ENCODE measurements at places on chromosomes 7 and 10.

DNA sequence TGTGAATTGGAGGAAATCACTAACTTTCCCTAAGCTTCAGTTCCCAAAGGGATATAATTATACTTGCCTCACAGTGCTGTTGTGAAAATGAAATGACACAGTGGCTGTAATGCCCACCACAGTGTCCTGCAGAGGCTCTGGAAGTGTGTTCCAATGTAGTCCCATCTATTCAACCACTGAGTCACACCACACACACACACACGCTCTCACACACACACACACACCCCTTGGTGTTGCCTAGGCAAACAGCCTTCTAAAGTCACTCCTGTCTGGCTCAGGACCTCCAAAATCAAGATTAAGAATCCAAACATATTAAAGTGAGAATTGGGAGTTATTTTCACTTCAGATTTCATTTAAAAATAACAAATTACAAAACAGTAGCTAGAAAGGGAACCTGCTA lies 73.3 kb downstream of the NRCAM start:
- H3K27ac ChIP-seq = no peak overlapping the region
- no peaks in the 10 kb centered on the region for H3K4me1 ChIP-seq
- H3K36me3 ChIP-seq = no peaks in the 10 kb centered on the region
- H3K4me3 ChIP-seq = no peak overlapping the region

- H3K4me1 ChIP-seq = peaks cover 2% of the 10 kb centered on the region
- no peak overlapping the region for H3K4me3 ChIP-seq
- H3K27ac ChIP-seq = no peak overlapping the region
- DNase-seq = no peak
Observed at GRCh38 chr7:47347346-47347745, 234.6 kb downstream of the TNS3 start.

DNA sequence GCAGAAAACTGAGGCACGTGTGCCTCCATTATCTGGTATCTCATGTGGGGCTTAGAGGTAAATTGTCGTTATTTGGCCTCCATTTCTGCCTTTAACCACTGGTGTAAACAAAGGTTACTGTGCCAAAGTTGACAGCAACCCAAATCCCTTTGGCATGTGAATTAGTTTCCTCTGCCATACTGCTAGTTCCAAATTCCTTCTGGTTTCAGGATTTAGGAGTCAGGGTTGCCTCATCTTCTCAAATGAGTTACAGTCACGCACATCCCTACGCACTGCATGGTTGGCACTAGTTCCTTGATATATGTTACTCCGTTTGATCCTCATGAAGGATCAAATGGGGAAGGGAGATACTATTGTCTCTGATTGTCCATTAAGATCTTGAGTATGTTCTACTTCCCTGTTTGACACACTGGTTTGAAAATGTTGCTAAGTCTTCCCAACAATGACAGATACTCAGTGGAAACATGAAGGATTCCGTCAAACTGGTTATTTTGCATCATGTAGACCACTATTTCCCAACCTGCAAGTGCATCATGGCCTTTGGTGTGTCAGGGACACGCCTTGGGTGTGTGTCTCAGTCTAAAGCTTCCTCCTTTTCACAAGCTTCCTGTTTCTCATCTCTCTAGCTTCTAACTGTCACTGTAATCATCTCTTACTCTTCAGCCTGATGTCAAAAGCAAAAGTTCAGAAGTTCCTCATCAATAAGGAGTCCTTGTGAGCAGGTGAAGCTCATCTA lies at the start of gene LIPN:
LIPN (plus strand) TSS at position 655 of the 736 bp plus-strand sequence. CDS start 1,386 bp downstream, outside the sequence.
- H3K4me3 ChIP-seq = no peak within 1 kb of the TSS
- no peaks in the 10 kb centered on the region for H3K4me1 ChIP-seq
- no peaks in the 10 kb centered on the region for H3K36me3 ChIP-seq
- H3K27ac ChIP-seq = no peak within 1 kb of the TSS
- no peaks in the 10 kb centered on the region for H3K27me3 ChIP-seq

GRCh38 chr7:120743128-120743527 lies 114.8 kb downstream of the TSPAN12 start:
- H3K4me1 ChIP-seq = no peaks in the 10 kb centered on the region
- H3K27me3 ChIP-seq = no peaks in the 10 kb centered on the region
- no peak for DNase-seq
- no peaks in the 10 kb centered on the region for H3K36me3 ChIP-seq
- H3K27ac ChIP-seq = no peak overlapping the region

GRCh38 chr10:110461088-110461487 lies 36.6 kb upstream of the DUSP5 start:
- no peaks in the 10 kb centered on the region for H3K36me3 ChIP-seq
- no peak for DNase-seq
- no peaks in the 10 kb centered on the region for H3K27me3 ChIP-seq
- H3K4me3 ChIP-seq = no peak overlapping the region
- peaks cover 32% of the 10 kb centered on the region for H3K4me1 ChIP-seq
- peak overlapping the region; percentile 28 for H3K27ac ChIP-seq

GRCh38 chr10:59387951-59388670 lies 25.8 kb upstream of the FAM13C start:
- H3K4me1 ChIP-seq = no peaks in the 10 kb centered on the region
- H3K27ac ChIP-seq = peak overlapping the region; percentile 58
- no peak overlapping the region for H3K4me3 ChIP-seq
- H3K36me3 ChIP-seq = no peaks in the 10 kb centered on the region
- peak; percentile 93 for DNase-seq

DNA sequence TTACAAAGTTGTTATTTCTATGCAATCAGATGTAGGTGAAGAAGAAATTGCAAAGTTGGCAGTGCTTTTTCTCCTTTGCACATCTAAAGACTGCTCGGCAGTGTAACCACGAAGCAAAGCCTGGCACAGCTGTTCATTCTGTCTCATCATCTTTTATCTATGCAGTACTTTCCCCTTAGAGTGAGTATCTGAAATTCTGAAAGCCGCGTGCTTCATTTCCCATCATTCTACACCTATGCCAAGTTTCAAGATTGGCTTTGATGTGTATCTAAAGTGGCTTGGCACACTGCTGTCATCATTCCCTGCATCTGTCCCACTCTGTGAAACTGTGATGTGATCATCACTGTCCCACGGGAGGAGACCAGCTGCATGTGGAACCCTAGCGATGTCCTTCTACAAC lies 15.2 kb downstream of the SOSTDC1 start:
- H3K27me3 ChIP-seq = no peaks in the 10 kb centered on the region
- no peak for DNase-seq
- H3K36me3 ChIP-seq = no peaks in the 10 kb centered on the region
- H3K4me3 ChIP-seq = no peak overlapping the region
- no peak overlapping the region for H3K27ac ChIP-seq

Measured in mesenchymal stem cell (in vitro differentiated cells and primary cell).